Astrocyte (in vitro differentiated cells and primary cell): ENCODE measurements at places on chromosomes 16 and 17. TPM values are rescaled to one million over a fixed set of nuclear protein-coding genes. Genes with fewer than 3 reads are reported as not detected.

- H3K36me3 ChIP-seq = no peaks in the 10 kb centered on the region
- peaks cover 2% of the 10 kb centered on the region for H3K27me3 ChIP-seq
- peaks cover 9% of the 10 kb centered on the region for H3K4me1 ChIP-seq
- peak; percentile 75 for DNase-seq
Measured at GRCh38 chr16:48053418-48053745, 102.4 kb downstream of the ABCC12 start.

DNA sequence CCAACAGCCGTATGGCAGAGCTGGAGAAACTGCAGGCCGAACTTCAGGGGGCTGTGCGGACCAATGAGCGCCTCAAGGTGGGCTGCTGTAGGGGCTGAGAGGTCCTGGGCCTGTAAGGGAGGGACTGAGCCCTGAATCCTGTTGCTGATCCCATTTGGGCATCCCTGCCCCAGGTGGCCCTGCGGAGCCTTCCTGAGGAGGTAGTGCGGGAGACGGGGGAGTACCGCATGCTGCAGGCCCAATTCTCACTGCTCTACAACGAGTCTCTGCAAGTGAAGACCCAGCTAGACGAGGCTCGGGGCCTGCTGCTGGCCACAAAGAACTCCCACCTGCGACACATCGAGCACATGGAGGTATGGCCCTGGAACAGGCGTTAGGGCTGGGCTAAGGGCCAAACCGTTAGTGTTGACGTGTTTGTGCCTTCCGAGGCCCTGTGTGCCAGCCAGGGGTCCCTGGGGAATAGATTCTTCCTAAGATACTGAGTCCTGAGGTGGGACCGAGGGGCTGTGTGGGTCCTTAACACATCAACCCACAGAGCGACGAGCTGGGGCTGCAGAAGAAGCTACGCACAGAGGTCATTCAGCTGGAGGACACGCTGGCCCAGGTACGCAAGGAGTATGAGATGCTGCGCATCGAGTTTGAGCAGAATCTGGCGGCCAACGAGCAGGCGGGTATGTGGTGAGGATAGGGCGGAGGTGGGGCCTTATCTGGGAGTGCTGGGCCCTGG lies 4.2 kb downstream of the RNF40 start:
- H3K4me3 ChIP-seq = no peak overlapping the region
- peaks cover 59% of the 10 kb centered on the region for H3K36me3 ChIP-seq

- no peak for DNase-seq
- H3K4me3 ChIP-seq = no peak overlapping the region
- H3K36me3 ChIP-seq = no peaks in the 10 kb centered on the region
- no peaks in the 10 kb centered on the region for H3K27me3 ChIP-seq
Measured at GRCh38 chr17:13384626-13385025, 217.1 kb downstream of the HS3ST3A1 start.

GRCh38 chr16:15811481-15812400 lies 45.1 kb downstream of the MYH11 start:
- peak; percentile 93 for DNase-seq
- H3K27ac ChIP-seq = peak overlapping the region; percentile 56
- H3K36me3 ChIP-seq = no peaks in the 10 kb centered on the region
- H3K4me1 ChIP-seq = peaks cover 19% of the 10 kb centered on the region
- no peak overlapping the region for H3K4me3 ChIP-seq

DNA sequence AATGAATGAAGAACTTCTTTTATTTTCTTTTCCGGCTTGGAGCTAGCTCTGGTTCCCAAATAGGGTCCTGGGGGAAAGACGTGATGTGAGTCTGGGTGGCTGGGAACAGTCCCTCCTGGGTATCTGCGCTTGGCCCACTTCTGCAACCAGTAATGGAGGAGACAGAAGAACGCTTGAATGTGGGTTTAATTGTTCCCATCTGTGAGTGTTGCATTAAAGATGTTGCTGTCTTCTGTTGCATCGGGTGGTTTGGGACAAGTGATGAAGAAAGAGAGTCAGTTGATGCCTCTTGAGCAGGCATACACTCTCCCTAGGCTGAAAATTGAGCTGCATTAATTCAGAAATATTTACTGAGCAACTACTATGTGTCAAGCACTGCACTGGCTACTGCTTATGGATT lies 511.1 kb downstream of the CDH13 start:
- H3K27me3 ChIP-seq = no peaks in the 10 kb centered on the region
- no peak for DNase-seq
- no peaks in the 10 kb centered on the region for H3K36me3 ChIP-seq
- H3K27ac ChIP-seq = peak overlapping the region; percentile 66
- H3K4me3 ChIP-seq = peak overlapping the region; percentile 61
- H3K4me1 ChIP-seq = peaks cover 16% of the 10 kb centered on the region

Gene ATF7IP2
- 6.6 and 8.6 TPM in 2 replicates for total RNA-seq

Gene ASB16
- total RNA-seq = not detected in 2 replicates

Gene ARMC5
- total RNA-seq = 11.5 and 12.1 TPM in 2 replicates

Gene CA5A
- total RNA-seq = not detected in 2 replicates
